ENCODE measurements at places on chromosomes 5 and 9.
A peak's percentile ranks its signal among the peaks of the same experiment; 100 is the strongest.

GRCh38 chr9:137020771-137021567 is 7.1 kb downstream of the ABCA2 start:
- no peak for DNase-seq

GRCh38 chr5:141504216-141504615 is 15.3 kb downstream of the PCDHGC5 start:
- DNase-seq: no peak

DNA sequence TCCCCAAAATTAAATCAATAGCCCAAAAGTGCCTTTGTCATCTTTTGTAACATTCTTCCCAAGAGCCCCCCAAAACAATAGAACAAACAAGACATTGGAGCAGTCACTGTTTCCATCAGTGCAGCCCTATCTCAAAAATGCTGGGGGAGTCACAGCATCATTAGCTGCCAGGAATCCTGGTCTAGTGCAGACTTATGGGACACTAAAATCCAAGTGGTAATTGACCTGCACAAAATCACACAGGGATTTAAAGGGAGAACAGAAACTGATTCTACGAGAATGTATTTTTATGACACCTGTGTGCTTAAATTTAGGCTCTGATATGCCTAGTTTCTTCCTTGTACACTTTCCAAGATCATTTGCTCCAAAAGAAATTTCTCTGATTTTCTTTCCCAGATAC is 172.9 kb downstream of the GLIS3 start:
- DNase-seq: no peak

DNA sequence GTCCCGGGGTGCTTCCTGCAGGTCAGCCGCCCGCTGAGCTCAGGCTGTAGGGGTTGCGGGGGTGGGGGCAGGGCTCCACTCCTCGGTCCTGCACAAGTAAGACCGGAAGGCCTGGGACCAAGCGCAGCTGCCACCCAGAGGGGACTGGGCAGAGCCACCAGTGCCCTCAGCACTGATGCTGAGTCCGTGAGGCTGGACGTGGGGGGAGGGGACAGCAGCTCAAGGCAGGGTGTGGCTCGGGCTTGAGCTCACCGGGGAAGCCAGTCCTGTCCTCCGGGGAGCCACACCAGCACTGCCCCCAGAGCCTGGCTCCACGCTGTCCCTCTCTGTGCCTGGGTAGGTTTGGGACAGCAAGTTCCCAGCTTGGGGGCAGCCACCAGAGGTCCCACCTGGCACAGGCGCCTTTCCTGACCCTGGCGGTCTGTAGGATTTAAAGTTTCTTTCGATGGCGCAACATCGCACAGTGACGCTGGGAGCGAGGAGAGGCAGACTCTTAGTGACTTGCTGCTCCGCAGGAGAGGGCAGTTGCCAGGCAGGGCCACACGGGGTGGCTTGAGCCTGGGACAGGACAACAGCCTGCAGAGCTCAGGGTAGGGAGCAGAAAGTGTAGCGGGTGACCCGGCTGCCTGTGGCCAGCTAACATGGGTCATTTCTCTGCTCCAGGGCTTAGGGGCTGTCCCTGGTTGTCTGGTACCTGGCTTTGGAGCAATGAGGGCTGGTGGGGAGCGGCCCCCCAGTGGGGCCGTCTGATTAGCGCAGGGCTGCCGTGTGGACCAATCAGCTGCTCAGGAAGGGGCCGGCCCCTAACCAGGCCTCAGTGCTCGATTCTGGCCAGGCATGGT is 5.7 kb downstream of the LCN1 start:
- DNase-seq: no peak

GRCh38 chr5:11931638-11932037 is 27.4 kb upstream of the CTNND2 start:
- DNase-seq: no peak

DNA sequence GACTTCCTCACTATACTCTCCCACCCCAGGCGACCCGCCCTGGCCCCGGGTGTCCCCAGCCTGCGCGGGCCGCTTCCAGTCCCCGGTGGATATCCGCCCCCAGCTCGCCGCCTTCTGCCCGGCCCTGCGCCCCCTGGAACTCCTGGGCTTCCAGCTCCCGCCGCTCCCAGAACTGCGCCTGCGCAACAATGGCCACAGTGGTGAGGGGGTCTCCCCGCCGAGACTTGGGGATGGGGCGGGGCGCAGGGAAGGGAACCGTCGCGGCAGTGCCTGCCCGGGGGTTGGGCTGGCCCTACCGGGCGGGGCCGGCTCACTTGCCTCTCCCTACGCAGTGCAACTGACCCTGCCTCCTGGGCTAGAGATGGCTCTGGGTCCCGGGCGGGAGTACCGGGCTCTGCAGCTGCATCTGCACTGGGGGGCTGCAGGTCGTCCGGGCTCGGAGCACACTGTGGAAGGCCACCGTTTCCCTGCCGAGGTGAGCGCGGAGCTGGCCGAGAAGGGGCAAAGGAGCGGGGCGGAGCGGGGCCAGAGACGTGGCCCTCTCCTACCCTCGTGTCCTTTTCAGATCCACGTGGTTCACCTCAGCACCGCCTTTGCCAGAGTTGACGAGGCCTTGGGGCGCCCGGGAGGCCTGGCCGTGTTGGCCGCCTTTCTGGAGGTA is 2.1 kb downstream of the CA9 start:
- DNase-seq: no peak

DNA sequence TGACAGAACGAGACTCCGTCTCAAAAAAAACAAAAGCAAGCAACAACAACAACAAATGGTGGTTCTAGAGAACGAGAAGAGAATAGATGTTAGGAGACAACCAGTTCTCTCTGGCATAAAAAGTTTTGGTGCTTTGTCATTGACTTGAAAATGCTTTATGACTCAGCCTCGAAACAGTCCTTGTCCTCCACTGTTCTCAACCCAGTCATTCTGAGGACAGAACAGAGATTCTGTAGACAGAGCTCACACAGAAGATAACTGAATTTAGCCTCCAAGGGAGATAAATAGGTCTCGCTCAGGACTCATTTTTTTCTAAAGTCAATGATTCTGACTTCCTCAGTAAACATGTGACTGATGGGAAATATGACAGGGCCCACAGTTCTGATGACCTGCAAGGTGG is 76.0 kb upstream of the FSTL4 start:
- no peak for DNase-seq

DNA sequence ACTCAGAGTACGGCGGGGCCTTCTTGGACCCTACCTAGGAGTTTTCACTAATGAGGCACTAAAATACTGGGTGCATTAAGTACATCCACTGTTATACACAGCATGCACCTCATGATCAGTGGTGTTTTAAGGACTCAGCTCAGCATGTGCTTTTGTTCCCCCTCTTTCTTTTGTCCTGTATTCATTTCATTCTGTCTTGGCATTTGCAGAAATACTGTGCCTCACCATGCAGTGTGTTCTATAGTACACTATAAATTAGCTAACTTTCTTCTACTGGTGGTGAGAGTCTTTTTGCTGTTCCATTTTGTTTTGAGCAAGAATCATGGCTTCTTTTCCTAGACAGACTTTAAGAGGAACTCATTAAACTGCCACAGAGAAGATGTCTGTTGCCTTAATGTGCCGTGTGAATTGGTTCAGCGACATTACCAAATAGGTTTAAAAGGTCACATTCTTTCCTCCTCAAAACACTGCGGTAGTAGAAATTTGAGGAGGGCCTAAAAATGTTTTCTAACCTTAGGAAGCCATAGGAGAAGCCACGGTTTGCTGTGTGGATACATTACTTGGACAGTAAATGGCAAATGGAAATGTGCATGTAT is 276.6 kb downstream of the MAST4 start:
- DNase-seq: no peak

DNA sequence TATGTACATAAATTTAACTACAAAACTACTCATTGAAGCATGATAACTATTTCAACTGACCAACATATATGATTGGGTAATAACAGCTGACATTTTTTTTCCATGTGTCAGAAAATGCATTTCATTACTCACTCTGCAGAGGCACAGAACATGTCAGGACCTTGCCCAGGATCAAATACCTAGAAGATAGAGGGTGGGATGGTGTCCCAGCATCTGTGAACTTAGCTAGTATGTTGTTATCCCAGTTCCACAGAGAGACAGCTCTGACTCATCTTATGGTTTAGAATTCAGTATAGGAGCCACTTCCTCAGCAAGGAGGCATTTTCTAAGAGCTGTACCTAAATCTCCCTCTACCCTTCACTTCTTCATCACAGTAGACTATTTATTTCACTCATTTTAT is 1198.6 kb upstream of the ACO1 start:
- DNase-seq: no peak

GRCh38 chr9:98144076-98144475 is 25.1 kb upstream of the TRIM14 start:
- no peak for DNase-seq

DNA sequence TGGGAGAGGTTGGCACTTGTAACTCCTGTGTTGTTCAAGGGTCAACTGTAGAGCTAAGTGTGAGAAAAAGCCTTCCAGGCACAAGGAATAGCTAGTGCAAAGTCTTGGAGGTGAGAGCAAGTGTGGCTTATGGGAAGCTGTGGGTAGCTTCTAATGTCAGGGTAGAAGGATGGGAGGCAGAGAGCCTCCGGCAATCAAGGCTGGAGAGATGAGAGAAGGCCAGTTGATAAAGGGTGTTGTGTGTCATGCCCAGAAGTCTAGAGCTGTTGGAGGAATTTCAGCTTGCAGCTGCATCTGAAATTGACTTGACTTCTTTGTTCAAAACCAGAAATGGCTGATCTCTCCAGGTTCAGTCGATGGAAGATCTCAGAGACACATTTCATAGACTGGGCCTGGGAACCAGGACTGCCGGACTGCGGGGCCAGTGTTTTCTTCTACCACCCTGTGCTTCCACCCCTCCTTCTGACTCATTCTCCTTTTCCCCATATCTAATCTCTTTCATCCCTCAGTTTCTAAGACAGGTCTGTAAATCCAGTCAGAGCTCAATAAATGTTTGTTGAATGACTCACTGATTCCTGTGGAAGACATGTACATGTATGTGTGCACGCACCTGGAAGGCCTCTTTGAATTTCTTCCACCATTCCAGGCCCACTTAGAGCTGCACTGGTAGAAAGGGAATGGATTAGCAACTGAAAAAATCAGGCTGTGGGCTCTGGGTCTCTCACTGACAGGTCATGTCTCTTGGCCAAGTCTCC is 67.8 kb upstream of the KLF4 start:
- no peak for DNase-seq

GRCh38 chr5:96809921-96810320 is 2.2 kb upstream of the ERAP1 start:
- DNase-seq: peak; percentile 6

- DNase-seq: no peak
Measured at GRCh38 chr9:16559418-16560188, 310.9 kb downstream of the BNC2 start.

DNA sequence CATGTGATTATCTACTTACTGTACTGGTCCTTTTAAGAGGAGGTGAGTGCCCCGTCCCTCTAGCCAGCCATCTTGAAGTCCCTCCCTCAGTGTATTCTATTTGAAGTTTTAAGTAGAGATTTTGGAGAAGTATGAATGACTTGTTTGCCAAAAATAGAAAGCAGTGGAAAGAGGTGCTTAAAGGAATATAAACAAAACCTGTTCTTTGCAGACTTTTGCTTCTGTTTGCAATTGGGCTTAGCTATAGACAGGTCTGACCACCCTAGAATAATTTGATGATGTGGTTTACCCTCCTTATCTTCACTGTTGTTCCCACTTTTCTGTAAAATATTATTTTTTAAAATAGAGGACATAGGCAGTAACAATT is 21.2 kb downstream of the OSMR start:
- DNase-seq: no peak

DNA sequence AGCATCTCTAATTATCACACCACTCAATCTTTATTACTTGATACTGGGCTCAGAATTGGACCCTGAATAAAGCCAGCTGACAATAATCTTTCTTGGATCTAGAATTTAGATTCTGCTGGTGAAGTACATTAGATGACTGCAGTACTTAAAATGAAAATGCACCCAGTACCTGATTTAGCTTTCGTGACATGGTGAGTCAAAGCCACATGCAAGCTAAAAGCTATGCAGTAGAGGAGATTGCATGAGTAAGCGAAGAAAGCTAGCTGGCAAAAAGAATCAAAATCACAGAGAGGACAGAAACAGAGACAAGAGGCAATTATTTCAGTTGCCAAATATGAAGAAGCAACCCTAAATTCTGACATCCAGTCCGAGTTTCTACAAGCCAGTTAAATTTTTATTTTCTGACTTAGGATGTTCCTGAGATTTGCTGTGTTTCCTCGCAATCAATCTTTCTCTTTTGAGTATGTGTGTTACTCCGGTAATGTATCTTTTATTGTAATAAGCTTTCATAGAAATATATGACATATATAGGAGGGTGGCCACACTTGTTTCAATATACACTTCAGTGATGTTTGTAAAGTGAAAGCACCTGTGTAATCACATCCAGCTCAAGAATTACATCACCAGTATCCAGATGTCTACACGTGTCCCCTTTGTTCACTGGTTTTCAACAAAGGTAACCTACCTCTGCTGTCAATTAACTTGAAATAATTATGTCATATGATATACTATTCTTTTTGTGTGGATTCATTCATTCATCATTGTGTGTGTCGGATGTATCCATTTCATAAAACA is 101.7 kb downstream of the CDH18 start:
- DNase-seq: no peak

DNA sequence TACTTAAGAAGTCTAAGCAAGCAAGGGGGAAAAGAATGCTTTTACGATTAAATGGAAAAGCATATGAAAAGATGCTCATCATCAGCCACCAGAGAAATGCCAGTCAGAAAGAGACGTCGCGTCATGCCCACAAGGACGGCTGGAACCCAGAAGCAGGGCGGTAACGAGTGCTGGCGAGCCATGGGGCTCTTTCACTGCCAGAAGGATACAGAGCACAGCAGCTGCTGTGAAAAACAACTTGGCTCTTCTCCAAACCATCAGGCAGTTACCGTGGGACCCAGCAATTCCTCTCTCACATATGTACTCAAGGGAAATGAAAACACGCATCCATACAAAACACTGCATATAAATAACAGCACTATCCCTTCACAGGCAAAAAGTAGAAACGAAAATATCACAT is 95.5 kb downstream of the CAMSAP1 start:
- no peak for DNase-seq

DNA sequence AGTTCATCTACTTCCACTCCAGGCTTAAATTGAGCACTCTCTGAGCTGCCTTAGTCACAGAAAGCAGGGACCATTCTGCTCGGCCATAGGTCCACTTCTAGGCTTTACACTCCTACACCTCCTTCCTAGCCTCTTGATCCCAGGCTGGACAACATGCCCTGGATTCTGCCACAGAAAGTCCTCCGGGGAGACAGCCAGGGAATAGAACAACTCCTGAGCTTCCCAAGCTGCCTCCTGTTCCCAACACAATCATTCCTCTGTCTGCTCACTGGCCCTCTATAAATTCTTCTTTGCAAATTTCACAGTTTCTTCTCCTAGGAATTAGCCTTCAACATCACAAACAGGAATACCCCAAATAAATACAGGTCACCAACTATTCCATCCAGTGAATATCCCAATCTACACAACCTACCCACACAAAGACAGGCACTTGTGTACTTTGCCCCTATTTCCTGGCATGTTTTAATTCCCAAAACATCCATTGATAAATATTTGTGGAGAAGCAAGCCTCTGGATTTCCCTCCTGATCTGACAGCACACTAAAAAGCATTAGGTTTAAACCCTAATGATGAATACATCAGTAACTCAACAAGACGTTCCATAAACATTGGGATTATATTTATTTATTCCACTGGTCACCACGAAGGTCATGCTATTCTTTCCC is 125.5 kb downstream of the ENC1 start:
- DNase-seq: no peak

Measured in stimulated activated naive CD4-positive, alpha-beta T cell treated with Interleukin-2 at 50 U/mL for 16 hours (primary cell).